GM06990 (cell line): ENCODE measurements at places on chromosomes 16 and 17.

GRCh38 chr17:21549107-21549687 is 143.1 kb upstream of the KCNJ18 start:
- DNase-seq = no peak

DNA sequence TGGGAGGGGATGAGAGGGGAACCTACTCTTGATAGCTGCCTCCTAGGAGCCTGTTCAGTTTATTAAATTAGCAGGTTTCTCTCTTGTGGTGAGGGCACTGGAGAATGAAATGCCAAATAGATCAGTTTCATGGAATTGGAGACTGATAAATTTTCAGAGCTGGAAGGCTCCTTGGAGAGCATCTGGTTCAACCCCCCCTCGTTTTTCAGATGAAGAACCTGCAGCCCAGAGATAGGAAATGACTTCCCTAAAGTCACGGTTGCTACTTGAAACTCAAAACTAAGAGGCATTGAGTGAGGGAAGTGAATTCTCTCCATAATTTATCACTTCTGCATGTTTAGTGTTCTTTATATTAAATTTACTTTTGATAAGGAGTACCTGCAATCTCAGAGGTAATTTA is 366.0 kb upstream of the CCL2 start:
- DNase-seq = no peak

DNA sequence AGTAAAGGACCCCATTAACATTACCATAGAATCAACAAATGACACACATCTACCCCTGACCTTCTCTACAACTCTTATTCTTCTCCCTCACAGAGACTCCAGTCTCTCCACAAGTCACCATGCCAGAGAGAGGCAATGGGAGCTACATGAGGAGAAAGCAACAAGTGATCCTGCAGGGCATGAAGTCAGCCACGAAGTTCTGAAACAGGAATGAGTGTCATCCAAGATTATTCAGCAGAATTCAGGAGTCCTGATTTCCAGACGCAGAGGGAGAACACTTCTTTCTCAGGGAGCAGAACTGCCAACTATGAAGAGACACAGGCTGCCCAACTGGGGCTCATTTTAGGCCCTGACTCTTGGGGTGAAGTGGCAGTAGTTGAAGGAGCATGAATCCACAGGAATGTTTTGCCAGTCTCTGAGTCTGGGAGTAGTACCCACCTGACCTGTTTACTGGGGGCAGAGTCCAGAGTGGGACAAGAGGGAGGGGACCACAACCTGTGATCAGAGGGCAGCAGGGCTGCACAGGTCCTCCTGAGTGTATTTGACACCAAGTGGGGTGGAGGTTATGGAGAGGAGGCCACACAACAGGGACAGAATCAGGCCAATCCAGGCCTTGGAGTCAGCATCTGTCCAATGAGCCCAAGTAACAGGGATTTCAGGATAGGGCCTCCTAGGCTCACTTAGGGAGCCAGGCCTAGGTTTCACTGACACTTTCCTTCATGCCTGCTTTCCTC is 2.4 kb upstream of the MTMR4 start:
- DNase-seq = no peak

- DNase-seq = no peak
Observed at GRCh38 chr16:4214215-4214621, 27.7 kb downstream of the SRL start.

DNA sequence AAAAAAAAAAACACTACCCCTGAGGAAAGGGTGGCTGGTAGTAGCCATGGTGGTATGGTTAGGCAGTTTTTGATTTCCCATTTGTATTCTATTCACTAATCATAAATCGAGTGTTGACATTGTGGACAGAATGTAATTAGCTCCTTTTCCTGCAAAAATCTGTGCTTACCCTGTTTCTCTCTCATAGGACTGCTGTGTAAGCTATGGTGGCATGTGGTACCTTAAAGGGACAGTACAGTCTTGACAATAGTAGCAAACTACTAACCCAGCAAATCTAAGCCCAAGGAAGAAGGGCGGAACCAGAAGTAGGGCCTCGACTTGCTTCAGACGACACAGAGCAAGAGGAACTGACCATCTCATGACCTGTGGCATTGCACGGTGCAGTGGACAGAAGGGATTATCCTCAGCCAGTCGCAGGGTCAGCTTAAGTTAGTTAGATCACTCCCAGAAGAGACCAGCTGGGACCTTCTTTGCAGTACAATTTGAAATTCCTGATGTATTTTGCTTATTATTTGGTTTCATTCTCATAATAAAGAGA is 36.3 kb downstream of the POLR3E start:
- no peak for DNase-seq

DNA sequence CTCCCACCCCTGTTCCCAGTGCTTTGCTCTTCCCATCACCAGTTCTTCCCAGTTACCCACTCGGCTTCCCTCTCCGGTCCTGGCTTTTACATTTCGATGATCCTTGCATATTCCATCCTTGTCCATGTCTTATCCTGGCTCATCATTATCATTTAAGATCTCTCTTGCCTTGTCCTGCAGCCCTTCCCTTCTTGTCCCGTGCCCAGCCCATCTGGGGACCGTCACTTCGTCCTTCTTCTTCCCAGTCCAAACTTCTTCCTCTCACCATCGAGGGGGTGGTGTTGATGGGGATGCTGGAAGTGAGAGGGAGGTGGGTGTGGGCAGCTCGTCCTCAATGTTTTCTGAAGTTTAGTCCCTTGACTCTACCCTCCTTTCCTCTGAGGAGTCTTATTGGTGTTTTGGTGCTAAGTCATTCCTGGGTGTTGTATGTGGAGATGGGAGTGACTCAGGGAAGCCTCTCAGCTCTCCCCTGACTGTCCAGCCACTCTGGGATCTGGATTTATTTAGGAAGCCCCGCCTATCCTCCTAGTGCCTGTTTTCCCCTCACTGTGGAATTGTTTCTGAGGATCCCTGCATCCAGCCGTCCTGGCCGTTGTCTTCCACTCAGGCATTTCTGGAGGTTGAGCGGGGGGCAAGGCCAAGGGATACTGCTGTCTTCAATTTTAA is 975 bp downstream of the SNX29 start:
- DNase-seq = no peak

DNA sequence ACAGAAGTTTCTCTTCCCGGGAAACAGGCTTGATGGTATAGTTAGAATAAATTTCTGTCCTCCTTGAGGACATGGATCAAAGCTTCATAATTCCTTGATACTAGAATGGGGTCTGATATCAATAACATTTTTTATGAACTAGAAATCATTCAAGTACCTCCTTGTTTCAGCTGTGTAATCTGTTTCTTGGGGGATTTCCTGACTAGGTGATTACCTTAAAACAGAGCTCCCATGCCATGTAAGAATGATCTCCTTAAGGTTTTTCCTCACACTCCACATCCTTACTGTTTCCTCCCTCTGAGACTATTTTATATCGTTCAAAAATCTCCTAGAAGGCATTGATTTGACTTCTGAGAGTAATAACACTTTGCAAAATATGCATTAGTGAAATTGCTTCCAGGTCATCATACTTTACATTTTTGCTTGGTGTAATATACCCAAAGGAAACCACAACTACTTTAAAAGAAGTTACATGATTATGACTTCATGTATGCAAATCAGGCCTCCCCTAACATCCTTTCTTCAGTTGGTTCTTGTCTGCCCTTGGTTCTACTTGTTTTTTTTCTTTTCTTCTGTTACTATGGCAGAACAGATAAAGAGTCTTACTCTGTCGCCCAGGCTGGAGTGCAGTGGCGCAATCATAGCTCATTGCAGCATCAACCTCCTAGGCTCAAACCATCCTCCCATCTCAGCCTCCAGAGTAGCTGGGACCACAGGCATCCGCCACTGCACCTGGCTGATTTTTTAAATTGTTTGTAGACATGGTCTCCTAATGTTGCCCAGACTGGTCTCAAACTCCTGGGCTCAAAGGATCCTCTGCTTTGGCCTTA is 388.8 kb downstream of the ZFHX3 start:
- no peak for DNase-seq

DNA sequence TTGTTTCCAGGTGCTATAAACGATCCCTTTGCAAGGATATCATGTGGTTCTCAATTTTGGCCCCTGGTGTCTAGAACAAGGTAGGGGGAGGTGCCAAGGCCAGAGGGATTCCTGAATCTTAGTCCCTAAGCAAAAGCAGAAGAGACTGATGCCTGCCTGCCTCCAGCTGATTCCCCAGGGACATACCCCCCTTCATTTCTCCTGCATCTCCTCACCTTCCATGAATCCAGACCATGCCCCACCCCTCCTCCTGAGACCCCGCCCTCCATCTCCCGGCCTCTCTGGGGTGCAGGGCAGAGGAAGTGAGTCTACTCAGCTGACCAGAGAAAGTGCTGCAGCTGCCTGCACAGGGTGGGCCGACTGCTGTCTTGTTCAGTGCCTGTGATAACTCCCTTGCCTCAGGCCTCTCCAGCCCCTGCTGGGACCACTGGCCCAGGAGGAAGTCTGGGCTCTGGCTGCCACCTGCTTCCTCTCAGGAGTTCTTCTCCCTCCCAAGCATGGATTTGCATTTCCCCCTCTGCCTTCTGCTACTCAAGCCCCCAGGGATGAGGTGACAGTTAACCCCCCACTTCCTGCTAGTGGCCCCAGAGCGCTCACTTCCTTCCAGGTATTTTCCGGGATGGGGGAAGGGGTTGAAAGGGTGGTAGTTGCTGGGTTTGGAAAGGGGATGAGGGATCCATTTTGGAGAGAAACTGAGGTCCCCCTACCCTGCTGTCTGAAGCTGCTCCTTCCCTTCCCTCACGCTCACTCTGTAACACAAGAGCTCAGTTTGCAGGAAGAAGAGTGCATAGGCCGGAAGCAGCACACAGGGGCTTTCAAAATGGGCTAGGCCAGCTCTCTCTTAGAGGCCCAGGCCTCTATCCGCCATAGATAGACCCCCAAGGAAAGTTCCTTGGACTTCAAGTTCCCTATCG is 10.5 kb upstream of the TSPOAP1 start:
- DNase-seq = peak; percentile 90

- no peak for DNase-seq
Observed at GRCh38 chr16:10558746-10559641, 21.4 kb downstream of the EMP2 start.

GRCh38 chr17:2580661-2581060 is 12.8 kb upstream of the PAFAH1B1 start:
- DNase-seq = no peak

- no peak for DNase-seq
Observed at GRCh38 chr16:15055141-15056053, 477 bp downstream of the NTAN1 start.
